ENCODE measurements at places on chromosomes 7 and 10.

GRCh38 chr10:52573347-52573746 is 199.2 kb downstream of the MBL2 start:
- DNase-seq: no peak

DNA sequence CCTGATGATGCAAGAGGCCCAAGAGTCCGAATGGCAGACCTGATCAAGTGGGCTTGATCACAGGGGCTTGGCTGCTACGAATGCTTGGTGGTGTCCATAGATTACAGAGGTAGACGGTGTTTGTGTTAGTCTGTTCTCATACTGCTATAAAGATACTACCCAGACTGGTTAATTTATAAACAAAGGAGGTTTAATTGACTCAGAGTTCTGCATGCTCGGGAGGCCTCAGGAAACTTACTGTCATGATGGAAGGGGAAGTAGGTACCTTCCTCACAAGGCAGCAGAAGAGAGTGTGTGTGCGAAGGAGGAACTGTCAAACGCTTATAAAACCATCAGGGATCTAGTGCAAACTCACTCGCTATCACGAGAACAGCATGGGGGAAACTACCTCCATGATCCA is 268.9 kb upstream of the KLF6 start:
- no peak for DNase-seq

- DNase-seq: no peak
Measured at GRCh38 chr10:68989317-68989990, 851 bp downstream of the KIFBP start.

DNA sequence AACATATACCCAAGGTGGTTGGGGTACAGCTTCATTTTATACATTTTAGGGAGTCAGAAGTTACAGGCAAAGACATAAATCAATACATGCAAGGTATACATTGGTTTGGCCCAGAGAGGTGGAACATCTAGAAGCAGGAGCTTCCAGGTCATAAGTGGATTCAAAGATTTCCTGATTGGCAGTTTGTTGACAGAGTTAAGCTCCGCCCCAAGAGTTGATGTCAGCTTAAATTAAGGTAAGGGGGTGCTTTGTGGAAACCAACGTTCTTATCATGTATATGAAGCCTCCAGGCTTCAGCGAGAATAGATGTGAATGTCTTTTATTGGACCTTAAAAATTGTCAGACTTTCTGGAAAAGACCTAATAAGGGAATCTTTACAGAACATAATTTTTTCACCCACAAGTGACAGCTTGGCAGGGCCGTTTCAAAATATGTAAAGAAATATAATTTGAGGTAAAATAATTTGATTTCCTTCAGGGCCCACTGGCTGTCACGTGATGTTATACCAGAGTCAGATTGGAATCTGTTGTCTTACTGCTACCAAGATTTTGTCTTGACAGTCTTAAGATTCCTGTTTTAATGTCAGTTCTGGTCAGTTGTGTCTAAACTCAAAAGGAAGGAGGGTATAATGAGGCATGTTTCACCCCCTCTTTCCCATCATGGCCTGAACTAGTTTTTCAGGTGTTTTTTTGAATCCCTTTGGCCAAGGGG is 6.3 kb upstream of the PANK1 start:
- DNase-seq: no peak

DNA sequence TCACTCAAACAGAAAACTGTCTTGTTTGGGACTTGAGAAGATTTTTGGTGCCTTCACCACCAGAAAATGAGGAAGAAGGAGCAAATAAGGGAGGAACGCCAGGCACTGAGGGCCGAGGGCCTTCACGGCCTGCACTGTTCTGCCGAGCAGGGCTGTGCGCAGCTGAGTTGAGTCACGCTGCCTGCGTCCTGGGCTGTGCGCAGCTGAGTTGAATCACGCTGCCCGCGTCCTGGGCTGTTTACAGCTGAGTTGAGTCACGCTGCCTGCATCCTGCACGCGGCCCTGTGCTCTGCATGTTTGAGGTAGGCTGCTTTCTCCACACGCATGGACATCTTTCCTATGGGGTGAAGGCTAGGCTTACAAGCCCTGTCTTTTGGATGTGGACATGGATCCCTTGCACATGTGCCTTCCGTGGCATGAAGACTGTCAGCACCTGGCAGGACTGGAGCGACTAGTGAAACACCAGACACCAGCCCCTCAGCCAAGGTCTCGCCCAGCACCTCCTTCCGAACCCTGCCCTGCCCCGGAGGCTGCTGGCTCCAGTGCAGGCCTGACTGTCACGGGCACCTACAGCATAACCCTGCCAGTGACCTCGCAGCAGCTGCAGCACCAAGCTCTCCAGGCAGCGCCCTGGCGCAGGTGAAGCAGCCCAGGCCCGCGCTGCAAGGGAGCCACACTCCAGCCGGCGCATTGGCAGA is 96.7 kb downstream of the HTR5A start:
- no peak for DNase-seq

GRCh38 chr7:134669845-134670373 is 23.3 kb downstream of the BPGM start:
- DNase-seq: peak; percentile 76

- DNase-seq: no peak
Measured at GRCh38 chr10:67853512-67853911, 15.5 kb upstream of the DNAJC12 start.

GRCh38 chr10:122224159-122224558 is 46.9 kb upstream of the BTBD16 start:
- no peak for DNase-seq
